ENCODE measurements at places on chromosomes 1 and 21. TPM values are rescaled to one million over a fixed set of nuclear protein-coding genes. Genes with fewer than 3 reads are reported as not detected.

- no peak for DNase-seq
Measured at GRCh38 chr1:243520831-243521230, 265.0 kb downstream of the SDCCAG8 start.

- DNase-seq = no peak
Measured at GRCh38 chr1:104991702-104992101, 1242.0 kb downstream of the AMY1C start.

ARMH1 gene
- not detected for total RNA-seq

SUSD4 gene
- total RNA-seq = 1.0 TPM

GRCh38 chr21:15421441-15421881 is 308.3 kb upstream of the USP25 start:
- no peak for DNase-seq

GRCh38 chr21:39007532-39007931 is 175.7 kb downstream of the PSMG1 start:
- no peak for DNase-seq

SLC30A10 gene
- not detected for total RNA-seq

- DNase-seq = no peak
Measured at GRCh38 chr1:47222476-47222875, 9.5 kb downstream of the TAL1 start.

CCDC185 gene
- total RNA-seq = not detected

- no peak for DNase-seq
Measured at GRCh38 chr1:242876030-242876429, 351.5 kb upstream of the PLD5 start.

DNA sequence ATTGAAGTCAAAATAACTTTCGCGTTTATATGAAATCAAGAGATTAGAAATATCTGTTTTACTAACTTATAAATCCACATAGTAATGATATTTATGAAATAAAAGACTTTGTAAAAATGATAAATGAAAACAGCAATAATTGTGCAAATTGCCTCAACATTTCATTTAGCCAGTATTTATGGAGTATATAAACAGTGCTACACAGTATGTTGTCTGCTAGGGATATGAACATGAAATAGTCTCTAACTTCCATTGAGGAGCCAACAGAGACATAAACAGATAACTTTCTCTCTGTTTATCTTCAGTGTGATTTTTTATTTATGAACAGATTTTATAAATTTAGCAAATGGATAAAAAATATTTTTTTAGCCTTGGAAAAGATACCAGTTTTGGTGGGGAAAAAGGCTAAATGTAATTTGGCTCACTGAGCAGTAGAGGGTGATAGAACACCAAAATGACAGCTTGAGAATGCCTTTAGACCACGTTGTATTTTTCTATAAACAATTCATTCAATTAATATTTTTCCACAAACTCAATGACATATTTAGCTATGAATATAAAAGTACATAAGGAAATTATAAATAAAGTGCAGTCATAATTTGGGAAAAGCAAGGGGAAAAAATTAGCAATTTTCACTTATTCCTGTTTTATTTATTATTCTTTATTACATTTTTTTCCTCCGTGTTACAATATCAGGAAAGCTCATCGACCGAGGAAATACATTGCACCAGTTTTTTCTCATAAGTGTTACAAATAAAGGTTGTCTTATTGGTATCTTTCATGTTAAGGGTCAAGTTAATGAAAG is 47.5 kb upstream of the EEIG2 start:
- peak; percentile 14 for DNase-seq

DNA sequence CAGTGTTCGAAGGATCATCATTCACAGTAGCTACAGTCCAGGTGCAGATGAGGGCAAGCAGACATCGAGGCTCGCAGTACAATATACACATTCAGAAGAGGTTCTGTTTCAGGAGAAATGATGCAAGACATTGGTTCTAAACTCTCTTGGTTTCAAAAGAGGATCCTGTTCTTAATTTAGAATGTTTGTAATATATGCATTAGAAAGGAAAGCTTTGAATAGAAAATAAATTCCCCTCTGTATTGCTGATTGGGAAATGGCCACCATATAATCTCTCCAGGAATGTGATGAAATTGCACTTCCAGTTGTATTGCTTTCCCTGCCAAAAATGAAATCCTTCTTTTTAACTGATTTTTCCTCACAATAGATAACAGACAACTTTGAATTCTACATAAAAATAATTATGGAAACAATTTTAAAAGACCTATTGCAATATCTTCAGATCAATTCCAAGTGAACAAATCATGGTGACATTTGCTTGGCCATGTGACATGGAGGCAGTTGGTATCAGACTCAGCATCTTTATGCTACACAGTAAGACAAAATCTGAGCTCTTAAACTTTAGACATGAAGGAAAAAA is 27.6 kb upstream of the SIPA1L2 start:
- DNase-seq = no peak

DNA sequence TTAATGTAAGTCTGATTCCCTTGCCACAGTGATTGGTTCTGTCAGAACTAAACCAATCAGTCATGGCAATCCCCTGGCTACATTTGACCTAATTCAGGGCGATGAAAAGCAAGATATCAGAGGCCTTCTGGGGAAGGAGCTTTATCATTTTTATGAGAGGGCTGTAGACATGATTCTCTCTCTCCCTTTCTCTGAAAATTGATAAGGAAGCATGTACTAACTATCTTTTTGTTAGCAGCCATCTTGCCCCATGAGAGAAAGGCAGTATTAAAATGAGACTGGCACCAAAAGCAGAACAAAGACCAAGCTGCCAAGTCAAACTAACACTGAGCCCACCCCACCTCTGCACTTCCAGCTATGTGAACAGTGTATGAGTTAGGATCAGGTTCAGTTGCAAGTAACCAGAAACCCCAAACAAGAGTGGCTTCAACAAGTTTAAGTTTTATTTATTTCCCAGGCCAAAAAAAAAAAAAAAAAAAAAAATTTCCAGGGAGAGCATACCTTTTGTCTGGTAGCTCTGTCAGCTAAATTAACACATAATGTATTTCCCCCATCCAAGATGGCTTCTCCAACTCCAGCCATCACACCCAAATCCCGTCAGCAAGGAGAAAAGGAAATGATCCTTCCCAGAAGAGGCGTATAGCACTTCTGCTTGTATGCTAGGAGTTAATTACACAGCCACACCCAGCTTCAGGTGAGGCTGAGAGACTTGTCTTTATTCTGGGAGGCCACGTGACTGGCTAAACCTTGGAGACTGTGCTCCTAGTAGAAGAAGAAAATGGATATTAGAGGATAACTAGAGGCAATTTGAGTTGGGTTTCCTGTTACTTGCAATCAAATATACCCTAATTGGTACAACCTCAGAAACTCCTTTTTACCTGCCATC is 105.8 kb upstream of the RALGPS2 start:
- no peak for DNase-seq

GRCh38 chr1:161382214-161383019 is 14.7 kb upstream of the CFAP126 start:
- DNase-seq = peak; percentile 85

FABP3 gene
- not detected for total RNA-seq

DNA sequence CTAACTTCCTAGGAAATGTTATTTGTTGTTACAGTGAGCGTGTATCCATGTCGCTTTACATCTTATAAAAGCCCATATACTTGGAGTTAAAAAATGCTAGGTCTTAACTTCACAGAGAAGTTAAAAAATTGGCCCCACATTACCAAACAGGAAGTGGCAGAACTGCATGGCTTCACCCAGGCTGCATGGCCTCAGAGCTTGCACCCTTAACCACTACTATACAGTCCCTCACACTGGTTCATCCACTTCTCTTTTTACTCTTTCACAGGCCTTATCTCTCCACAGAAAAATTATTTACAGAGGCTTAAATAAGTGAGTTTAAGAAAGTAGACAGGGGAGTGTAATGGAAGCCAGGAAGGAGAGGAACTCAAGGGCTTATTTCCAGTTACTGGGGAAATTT is 402.5 kb downstream of the HHAT start:
- DNase-seq = no peak

GRCh38 chr1:54008876-54009275 is 9.1 kb downstream of the LDLRAD1 start:
- no peak for DNase-seq

- DNase-seq = no peak
Measured at GRCh38 chr1:240935920-240936319, 324.0 kb upstream of the GREM2 start.

DNA sequence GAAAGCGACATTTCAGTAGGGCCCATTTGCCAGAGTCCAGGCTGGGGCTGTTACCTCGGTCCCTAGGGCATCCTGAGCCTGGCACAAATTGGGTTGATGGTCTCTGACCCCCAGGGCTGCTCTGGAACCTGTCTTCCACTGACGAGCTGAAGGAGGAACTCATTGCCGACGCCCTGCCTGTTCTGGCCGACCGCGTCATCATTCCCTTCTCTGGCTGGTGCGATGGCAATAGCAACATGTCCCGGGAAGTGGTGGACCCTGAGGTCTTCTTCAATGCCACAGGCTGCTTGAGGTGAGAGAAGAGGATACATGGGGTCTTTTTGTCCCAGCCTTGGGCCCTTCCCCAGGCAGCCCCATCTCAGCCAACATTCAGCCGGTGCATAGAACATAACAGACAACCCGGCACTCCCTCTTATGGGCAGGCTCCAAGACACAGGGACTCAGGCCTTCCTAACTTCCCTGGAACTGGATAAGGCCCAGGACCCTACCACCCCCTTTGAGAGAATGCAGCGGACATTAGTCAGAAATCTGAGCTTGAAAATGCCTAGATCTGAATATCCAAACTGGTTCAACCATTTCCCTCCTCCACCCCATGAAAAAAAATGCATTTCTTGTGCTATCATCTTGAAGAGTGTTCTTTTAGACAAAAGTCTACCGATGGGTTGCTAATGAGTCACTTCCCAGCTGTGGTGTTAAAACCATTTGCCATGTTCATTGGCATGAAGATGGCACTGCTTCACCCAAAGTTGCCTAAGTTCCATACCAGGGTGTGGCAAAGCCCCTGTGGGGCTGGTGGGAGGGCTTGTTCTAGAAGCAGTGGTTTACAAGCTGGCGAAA is 35.4 kb downstream of the PKP1 start:
- DNase-seq = no peak

- no peak for DNase-seq
Measured at GRCh38 chr1:248402748-248403147, at the start of gene OR2T1. Gene OR2T1 (plus strand): TSS chr1:248403048. CDS start chr1:248406148, 3,100 bp downstream.

ADPRS gene
- total RNA-seq = 112 TPM

IGSF3 gene
- total RNA-seq = 11.1 TPM

DNA sequence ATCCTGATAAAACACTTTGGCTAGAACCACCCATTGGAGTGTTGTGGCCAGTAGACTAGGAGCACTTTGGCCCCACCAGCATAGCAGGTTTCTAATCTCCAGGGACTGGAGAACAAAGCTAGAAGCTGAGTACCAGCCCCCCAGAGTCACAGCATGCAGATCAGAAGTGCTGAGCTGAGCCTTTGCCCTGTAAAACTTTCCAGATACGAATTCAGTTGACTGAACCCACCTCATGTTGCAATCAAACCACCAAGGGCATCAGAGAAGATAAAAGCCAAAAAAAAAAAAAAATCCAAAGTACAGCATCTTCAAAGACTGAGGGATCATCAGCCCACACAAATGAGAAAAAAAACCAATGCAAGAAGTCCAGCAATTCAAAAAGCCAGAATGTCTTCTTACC is 8.7 kb upstream of the CD53 start:
- DNase-seq = no peak

DNA sequence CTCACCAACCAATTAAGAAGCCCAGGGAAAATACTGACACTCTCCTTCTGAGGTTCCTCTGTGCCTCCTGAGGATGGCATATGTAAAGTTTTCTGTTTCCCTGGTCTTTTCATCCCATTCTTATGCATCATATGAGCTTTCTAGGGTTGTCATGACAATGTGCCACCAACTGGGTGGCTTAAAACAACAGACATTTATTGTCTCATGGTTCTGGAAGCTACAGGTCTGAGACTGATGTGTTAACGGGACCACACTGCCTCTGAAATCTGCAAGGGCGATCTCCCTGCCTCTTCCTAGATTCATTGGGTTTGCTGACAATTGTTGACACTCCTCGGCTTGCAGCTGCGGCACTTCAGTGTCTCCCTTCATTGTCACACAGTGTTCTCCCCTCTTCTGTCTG is 308.4 kb downstream of the RGS7 start:
- no peak for DNase-seq

- no peak for DNase-seq
Measured at GRCh38 chr1:12450756-12451559, 167.1 kb downstream of the DHRS3 start.

- DNase-seq = peak; percentile 88
Measured at GRCh38 chr1:21077085-21077484, 99.6 kb downstream of the EIF4G3 start.

GRCh38 chr1:31910933-31911332 is 27.2 kb downstream of the PTP4A2 start:
- no peak for DNase-seq

NBPF6 gene
- total RNA-seq = not detected

GCSAML gene
- total RNA-seq = not detected

DNA sequence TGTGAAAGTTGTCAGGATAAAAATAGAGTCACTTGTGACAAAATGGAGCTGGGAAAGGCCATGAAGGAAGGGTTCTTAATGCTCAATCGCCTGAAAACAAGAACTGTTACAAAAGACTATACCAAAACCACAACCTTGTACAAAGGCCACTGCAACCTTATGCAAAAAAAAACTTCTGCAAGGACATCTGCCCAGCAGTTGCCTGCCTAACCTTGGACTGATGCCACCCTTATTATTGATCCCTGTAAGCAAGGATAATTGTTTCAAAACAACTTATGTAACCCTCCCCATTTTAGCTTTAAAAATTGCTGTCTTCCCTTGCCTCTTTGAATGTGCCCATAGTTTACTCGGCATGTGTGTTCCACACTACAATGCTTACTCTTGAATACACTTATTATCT is 5.7 kb downstream of the ALG14 start:
- DNase-seq = no peak

GNAT2 gene
- total RNA-seq = 0.43 TPM

- peak; percentile 53 for DNase-seq
Measured at GRCh38 chr1:181763736-181764135, 280.4 kb downstream of the CACNA1E start.

- peak; percentile 83 for DNase-seq
Measured at GRCh38 chr1:62621907-62622306, 24.6 kb downstream of the ANGPTL3 start.

DNA sequence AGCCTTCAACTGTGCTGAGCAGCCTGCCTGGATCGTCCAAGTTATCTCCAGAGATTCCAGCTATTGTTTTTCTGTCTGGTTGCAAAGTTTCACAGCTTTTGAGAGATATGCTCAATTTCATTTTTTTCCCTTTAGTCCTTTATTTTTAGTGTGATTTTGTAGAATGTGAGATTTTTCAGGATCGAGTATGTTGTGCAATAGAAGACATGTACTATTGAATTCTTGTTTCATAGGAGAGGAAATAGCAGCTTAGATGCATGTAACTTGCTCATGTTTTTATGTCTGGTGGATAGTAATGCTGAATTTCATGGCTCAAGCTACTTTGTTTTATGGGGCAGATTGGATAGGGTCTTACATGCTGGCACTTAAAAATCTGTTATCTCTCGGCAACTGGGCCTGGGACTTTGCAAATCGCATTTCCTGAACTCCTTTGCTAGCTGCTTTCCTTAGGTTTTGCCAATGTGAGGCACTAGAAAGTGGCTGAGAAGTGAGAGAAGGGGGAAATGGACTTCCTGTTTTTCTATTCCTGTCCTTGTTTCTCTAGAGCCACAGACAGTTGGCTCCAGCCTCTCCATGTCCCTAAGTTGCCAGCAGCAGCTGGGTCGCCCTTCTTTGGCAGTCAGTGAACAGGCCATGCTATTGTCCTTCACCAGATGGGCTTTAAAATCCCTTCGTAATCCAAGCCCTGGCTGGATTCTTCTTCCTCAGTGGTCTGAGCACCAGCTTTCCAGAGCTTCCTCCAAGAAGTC is 101.4 kb upstream of the PDE4B start:
- DNase-seq = no peak

- DNase-seq = no peak
Measured at GRCh38 chr1:27548136-27548853, 55.6 kb downstream of the AHDC1 start.
